NCI-H1048 (cell line): ENCODE measurements at places on chromosomes 6 and 20.

- DNase-seq = no peak
These were observed 246.5 kb downstream of the TBX18 start for GRCh38 chr6:84517741-84518530.

DNA sequence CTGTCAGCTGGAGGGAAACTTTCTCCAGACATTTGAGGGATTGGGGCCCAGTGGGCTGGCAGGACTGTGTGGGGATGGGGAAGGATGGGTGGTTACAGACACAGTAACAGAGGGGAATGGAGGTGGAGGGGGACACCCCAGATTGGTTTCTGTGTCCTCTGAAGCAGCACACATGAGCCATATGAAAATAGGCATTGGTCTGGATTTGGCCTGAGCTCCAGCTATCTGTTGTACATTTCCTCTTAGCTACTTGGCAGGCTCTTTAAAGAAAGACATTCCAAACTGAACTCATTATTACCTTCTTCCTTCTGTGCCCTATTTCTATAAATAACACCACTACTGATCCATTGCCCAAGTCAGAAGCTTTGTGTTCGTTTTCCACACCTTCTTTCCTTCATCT, 72.0 kb upstream of the PRL start:
- DNase-seq = no peak

DNA sequence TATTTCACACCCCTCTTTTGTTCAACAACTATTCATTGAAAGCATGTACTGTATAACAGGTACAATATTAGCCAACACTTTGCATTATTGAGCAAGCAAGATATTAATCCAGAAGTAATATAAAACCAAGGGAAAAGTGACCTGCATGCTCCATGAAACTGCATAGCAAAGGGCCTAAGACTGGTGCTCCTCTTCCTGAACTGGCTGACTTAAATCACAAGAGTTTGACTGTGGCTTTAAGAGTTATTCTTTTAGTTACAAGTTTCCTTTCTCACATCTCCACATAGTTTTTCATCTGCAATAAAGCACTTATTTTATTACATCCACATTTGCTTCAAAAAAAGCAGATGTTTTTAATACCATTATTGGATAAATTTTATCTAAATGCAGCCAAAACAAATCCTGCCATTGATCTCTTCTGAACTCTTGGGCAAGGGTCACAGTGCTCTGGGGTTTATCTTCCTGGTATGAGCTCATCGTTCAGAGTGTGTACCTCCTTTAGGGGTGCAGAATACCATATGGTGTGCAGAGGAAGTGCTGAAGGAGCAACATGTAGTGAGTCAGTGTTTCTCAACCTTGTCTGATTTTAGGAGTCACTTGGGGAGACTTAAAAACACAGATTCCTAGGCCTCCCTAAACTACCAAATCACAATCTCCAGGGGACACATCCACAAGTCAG, 1225.9 kb upstream of the MAP3K7 start:
- no peak for DNase-seq

- DNase-seq = no peak
These were observed 25.9 kb downstream of the ZBP1 start for GRCh38 chr20:57594092-57594951.

DNA sequence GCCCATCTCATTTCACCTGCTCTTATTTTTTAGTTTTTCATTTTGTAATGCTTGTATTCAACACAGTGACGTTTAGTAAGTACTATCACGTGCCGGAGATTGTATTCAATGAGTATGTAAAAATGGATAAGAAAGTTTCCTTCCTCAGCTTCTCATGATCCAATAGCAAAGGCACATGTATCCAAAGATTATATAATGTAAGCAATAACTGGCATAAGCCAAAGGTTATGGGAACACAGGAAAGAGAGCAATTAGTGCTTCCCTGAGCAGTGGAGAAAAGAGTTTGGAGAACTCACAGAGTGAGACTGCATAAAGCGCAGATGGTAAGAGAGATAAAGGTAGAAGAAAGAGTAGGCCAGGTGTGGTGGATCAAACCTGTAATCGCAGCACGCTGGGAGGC, 21.8 kb upstream of the LTV1 start:
- no peak for DNase-seq
